ENCODE measurements at places on chromosomes 11 and 22. TPM values are rescaled to one million over a fixed set of nuclear protein-coding genes. Genes with fewer than 3 reads are reported as not detected.

UBE2L6 gene
- total RNA-seq: 119 TPM

DNA sequence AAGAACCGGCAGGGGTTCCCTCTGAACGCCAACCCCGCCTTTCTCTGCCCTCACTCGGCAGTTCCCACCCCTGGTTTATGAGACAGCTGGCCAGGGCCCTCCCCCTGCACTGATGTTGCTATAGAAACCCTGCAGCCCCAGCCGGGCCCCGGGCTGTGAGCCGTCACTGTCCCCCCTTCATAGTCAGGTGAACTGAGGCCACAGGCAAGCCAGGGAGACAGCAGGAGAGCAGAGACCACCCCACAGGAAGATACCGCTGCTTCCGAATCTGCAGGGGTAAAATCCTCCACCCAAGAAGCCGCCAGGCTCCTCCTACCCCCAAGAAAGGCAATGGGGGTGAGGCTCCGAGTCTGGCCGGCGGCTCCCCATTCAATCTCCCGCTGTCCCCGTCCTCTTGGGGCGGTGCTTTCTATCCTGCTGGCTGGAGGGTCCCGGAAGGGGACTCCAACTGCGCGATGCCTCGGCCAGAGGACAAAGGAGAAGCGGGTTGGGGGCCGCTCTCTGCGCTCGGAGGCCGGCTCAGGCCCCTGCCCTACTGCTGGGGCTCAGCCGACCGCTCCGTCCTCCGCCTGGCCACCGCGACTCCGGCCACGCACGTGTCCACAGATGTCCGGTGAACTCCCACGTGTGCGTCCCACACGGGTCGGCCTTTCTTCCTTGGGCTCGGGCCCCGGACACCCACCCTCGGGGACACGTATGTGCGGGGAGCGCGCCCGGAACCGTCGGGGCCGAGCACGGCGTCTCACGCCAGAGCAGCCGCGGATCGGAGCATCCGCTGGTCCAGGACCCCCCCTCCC is 587 bp downstream of the SLC25A22 start:
- peak overlapping the region; percentile 82 for H3K4me3 ChIP-seq
- no peak for DNase-seq
- H3K27me3 ChIP-seq: no peaks in the 10 kb centered on the region
- peaks cover 21% of the 10 kb centered on the region for H3K4me1 ChIP-seq

DDX17 gene
- 402 TPM for total RNA-seq

DNA sequence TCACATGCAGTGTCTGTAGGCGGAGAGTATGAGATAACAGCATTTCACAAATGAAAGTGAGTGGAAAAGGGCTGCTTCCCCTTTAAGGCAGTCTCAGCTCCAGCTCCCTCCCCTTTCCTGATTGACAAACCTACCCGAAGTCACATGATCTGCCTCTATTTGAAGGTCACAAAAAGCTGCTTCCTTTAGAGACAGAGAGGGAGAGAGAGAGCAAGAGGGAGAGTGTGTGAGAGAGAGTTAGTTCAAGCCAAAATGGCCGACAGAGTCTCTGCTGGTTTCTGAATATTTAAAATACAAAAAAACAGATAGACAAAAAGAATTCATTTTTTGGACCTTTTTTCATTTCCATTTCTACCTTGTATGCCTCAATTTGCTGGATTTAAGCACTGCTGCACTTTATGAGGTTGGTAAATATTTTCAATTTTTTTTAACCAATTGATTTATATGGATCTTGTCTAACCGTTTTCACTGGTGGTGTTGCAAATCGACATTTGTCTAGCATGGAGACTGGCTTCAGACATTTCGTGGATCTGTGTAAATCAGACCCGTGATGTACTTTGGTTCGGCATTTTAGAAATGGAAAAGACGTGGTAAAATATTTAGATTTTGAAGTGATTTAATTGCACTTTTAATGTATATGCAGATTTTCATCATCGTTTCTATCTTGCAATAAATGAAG is at the start of gene TNRC6B:
TNRC6B (plus strand) TSS at position 188 of the 679 bp plus-strand sequence; CDS start at position 399, 211 bp downstream.
- peak within 1 kb of the TSS; percentile 87 for H3K27ac ChIP-seq
- no peaks in the 10 kb centered on the region for H3K27me3 ChIP-seq
- DNase-seq: peak; percentile 96
- peaks cover 25% of the 10 kb centered on the region for H3K4me1 ChIP-seq
- H3K36me3 ChIP-seq: no peaks in the 10 kb centered on the region

GRCh38 chr22:39518144-39518786 is 2.1 kb upstream of the ATF4 start:
- peaks cover 32% of the 10 kb centered on the region for H3K36me3 ChIP-seq
- no peak for DNase-seq
- H3K4me3 ChIP-seq: no peak overlapping the region
- H3K27me3 ChIP-seq: no peaks in the 10 kb centered on the region
- no peak overlapping the region for H3K27ac ChIP-seq

Measured in thymus (tissue), 14 donors.